ENCODE measurements at places on chromosomes 2 and 18.

GRCh38 chr2:151614606-151615306, 119.5 kb downstream of the NEB start:
- no peak for DNase-seq

- no peak for DNase-seq
Measured at GRCh38 chr2:65456886-65457285, 24.5 kb upstream of the SPRED2 start.

DNA sequence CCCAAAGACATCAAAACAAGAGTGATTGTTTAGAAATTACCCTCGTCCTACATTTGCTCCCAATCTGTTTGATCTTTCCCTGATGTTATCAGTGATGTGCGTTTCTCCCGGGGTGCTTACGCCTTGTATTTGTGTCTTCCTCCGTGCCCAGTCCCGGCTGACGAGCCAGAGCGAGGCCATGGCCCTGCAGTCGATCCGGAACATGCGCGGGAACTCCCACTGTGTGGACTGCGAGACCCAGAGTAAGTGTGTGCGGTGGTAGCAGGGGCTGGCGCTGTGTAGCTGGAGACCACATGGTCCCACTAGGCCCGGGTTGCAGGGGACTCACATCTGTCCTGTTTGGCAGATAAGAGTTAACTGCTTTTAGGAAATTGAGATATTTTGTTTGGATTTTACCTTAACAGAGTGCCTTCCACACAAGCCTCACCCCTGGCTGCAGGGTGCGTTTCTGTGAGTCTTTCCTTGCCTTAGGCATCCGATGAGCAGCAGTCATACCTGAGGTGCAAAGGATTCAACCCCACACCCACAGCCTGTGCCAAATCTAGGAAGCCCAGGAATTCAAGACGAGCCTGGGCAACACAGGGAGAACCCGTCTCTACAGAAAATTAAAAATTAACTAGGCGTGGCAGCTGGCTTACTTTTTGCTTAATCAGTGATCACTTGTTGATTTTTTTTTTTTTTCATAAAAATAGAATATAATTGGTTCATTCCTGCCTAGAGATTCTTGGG, 127.4 kb downstream of the GBX2 start:
- no peak for DNase-seq

- DNase-seq: no peak
Measured at GRCh38 chr2:99688699-99689098, 198.9 kb upstream of the REV1 start.

DNA sequence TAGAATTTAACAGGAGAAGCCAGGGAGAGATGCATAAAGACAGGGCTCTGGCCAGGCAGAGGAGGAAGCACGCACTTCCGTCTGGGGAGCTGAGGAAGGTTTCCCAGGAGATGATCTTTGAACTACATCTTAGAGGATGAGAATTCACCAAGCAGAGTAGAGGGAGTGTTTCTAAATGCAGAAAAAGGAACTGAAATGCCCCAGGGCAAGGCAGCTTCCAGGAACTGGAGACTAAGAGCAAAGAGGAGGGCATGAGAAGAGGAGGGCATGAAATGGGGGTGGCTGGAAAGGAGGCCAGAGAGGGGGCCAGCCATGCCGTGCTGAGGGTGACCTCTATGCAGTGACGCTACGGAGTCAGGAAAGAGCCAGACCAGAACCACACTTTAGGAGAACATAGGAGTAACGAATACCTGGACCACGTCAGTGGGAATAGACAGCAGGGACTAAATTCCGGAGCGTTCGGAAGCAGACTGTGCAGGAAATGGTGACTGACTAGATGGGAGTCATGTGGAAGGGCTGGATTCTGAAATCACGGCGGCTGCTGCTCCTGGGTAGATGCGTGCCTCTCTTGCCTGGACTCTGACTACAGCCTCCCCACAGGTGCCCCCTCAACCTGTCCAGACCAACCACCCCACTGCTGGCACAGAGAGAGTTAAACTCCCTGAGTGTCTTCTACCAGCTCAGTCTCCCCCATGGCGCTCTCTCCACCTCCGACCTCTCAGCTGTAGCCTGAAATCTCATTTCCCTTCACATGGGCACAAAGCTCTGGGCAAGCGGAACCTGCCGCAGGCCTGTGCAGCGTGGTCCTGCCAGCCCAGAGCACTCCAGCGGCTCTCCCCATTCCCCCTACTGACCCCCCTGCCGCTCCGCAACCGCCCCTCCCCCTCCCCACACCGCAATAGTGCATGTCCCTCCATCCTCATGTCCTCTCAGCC, 87.0 kb upstream of the RTN4 start:
- no peak for DNase-seq

- no peak for DNase-seq
Measured at GRCh38 chr2:69776886-69777785, 35.2 kb downstream of the ANXA4 start.

GRCh38 chr2:47039913-47040562, 115.1 kb downstream of the STPG4 start:
- no peak for DNase-seq

- DNase-seq: no peak
Measured at GRCh38 chr2:221568299-221568698, 3.8 kb downstream of the EPHA4 start.

DNA sequence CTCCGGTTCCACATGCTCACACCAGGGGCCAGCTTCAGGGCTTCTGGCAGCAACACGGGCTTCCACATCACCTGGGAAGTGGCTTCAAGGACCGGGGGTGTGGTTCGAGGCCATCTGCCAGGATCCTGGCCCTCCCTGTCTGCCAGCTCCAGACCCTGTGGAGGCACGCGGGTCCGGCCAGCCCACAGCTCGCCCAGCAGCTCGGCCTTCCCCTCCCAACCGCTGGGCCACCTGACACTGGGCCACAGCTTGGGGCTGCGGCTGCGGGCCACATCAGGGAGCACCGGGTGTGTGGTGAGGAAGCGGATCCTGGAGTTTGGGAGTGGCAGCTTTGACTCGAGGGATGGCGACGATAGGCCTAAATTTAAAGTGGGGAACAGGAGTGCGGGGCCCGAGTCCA, 7.0 kb downstream of the C2orf81 start:
- no peak for DNase-seq

DNA sequence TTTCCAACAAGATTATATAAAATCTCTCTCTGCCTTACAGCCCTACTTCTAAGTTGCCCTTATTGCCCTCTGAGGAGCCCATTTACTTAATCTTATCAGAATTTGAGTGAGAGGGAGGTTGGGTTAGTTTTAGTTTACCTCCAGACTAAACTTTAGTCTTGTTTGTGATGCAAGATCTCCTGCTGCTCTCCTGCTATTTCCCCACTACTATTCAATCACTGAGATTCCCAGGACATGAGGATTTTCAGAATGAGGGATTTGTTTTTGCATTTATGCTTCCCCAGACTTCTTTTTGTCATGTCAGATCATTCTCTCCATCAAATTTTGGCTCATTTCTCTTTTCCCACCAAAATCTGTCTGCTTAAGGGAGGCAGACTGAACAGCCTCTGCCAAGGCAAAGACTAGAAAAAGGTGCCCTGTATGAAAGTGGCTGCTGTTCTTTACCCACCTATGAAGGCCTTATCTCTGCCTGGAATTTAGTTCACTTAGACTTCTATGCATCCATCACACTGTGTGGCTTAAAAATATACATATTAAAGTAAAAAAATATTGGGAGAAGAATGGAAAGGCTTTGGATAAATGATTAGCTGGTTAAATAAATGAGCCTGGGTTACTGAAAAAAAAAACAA, 401.3 kb downstream of the PID1 start:
- no peak for DNase-seq

GRCh38 chr2:124804014-124804940, 779.2 kb downstream of the CNTNAP5 start:
- no peak for DNase-seq

DNA sequence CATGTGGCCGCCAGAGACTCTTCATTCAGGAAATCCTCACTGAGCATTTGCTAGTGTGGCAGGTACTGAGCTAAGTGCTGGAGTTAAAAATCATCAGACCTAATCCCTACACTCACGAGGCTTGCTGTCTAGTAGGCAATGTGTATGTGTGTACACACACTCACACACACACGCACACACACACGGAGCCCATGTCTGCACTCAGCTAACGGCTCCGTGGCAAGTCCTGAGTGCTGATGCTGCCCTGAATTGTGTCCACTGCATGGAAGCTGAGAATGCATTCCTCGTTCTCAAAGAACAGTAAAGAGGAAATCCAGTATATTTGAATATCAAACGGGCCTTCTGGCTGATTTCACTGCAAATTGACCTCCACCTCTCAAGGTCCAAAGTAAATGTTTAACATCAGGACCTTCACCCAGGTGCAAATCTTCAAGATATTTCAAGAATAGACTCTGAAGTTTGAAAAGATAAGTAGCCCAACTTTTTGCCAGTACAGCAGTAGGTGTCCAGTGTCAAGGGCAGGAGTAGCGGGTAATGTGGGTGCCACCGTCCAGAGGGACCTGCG, 136.1 kb upstream of the TTC39C start:
- no peak for DNase-seq

- DNase-seq: no peak
Measured at GRCh38 chr18:62964432-62964831, 249.1 kb downstream of the PHLPP1 start.

DNA sequence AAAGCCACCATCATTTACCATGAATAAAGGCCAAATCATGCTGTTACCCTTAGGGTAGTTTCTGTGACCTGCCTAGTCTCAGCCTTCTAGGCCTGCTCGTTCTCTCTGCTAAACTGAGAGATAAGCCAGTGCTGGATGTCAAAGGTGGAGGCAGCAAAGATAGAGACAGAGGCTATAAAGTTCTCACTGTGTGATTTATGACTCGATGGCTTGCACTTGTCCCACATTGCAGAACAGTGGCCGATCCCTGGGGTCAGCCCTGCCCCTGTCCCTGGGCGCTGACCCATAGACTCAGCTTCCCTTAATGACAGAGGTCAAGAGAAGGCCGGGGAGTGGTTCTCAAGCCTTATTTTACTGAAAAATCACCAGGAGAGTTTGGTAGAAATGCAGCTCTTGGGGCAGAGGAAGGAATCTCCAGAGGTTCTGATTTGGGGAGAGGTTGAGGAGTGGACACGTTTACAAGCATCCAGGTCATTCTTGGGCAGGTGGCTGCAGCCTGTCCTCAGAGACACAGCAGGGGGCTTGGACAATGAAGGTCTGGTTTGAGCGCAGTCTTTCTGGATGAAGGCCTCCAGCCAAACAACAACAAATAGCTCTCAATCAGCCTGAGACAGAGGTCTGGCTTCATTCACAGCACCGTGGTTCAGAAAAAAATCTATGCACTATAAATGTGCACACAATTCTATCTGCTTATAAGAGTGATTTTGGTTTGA, 143.5 kb downstream of the ACKR3 start:
- no peak for DNase-seq

DNA sequence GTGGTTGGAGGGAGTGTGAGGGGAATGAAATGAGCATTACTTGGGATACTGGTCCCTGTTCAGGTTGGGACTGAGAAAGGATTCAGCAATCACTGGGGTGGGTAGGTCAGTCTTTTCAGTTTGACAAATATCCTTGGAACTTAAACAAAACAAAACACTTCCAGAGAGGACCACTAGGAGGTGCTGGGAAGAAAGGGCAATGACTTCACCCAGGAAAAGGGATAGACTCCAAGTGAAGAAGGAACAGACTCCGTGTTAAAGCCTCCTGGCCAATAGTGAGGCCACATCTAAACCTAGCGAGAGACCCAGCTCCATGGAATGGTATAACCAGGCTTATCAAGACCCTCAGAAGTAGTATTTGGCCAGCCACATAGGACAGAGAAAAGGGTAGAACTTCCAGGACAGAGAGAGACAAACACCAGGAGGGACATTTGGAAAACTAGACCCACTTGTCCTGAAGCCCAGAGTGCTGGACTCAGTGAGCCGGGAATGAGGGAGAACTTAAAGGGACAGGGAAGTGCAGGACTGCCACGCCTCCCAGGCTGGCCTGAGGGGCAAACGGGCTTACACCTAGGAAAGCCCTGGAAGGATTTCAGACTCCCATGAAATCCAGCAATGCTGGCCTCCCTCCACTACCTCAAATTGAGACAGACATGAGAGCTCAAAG, 19.6 kb upstream of the KCNG3 start:
- no peak for DNase-seq

GRCh38 chr2:215269397-215270117, 42.3 kb upstream of the ATIC start:
- peak; percentile 52 for DNase-seq

- no peak for DNase-seq
Measured at GRCh38 chr2:119753041-119753929, 6.4 kb upstream of the PTPN4 start.

- no peak for DNase-seq
Measured at GRCh38 chr2:241129086-241129871, 20.0 kb downstream of the PASK start.

DNA sequence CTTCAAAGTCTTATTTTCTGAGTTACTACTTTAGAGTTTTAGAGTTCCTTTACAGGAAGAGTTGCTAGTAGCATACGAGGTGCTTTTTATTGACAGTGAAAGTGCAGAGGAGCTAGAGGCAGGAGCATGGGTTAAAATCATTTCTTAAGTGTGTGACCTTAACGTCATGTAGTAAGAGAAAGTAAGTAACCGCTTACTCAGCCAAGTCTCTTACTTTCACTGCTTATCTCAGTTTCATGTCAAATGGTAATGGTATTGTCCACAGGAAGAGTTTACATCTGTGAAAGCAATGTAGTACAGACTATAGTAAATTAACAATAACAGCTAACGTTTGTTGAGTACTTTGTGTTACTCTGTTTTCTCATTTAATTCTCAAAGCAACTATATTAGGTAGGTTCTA, 12.6 kb downstream of the NDUFAF7 start:
- DNase-seq: no peak

- no peak for DNase-seq
Measured at GRCh38 chr2:126753501-126754212, 97.7 kb downstream of the GYPC start.

GRCh38 chr2:147100406-147101035, 744.3 kb upstream of the ACVR2A start:
- DNase-seq: no peak

DNA sequence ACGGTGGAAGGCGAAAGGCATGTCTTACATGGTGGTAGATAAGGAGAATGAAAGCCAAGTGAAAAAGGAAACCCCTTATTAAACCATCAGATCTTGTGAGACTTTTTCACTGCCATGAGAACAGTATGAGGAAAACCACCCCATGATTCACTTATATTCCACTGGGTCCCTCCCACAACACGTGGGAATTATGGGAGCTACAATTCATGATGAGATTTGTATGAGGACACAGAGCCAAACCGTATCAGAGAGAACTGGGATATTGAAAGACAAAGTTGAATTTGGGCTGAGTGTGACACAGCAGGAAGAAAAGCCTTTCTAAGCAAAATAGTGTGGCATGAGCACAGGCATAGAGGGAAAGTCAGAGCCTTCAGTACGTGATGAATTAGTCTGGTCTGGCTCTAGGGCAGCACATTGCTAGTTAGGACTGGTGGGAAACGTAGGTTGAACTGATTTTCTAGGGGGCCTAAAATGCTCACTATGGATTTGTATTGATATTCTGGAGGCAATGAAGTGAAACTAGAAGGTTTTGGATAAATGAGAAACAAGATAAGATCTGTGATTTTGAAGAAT, 84.8 kb upstream of the RND3 start:
- no peak for DNase-seq

DNA sequence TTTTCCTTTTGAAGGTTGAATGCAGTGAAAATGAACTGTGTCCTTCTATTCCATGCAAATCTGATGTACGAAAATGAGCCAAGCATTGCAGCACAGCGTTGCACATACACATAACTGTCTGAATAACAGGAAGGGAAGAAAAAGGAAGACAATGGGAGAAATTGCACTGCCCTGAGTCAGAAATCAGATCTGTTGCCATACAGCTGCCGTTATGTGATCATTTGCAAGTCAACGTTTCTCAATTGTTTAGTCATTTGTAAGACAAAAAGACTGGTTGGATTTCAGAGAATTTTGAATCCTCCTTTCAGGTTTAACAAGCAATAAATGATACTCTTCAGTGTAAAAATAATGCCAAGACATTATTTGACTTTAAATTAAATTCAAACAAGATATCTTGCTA, 284.1 kb downstream of the DSEL start:
- DNase-seq: no peak
